ENCODE measurements at places on chromosomes 2 and 18. TPM values are rescaled to one million over a fixed set of nuclear protein-coding genes. Genes with fewer than 3 reads are reported as not detected.

Gene PSMA8
- total RNA-seq = not detected

Gene DPP4
- 2.8 TPM for total RNA-seq

Gene VAMP5
- total RNA-seq = 0.59 TPM

- no peaks in the 10 kb centered on the region for H3K27me3 ChIP-seq
- no peak overlapping the region for H3K4me3 ChIP-seq
- no peaks in the 10 kb centered on the region for H3K4me1 ChIP-seq
- no peak overlapping the region for H3K27ac ChIP-seq
Measured at GRCh38 chr2:12350821-12351220, 365.9 kb upstream of the TRIB2 start.

DNA sequence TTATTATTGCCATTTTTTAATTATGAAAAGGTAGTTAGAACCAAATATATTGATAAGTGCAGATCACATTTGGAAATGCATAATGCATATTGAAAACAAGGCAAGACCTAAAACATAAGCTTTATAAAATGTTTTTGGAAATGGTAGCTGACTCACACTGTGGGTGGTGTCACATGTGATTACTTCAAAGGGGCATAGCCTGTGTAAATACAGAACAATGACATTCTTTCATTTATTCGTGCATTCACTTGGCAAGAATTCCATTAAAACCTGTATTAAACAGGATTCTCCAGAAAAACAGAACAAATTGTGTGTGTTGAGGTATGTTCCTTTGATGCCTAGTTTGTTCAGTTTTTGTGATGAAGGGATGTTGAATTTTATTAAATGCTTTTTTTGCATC is 427.3 kb upstream of the ST6GAL2 start:
- H3K36me3 ChIP-seq = peaks cover 2% of the 10 kb centered on the region
- no peak for DNase-seq
- H3K27me3 ChIP-seq = no peaks in the 10 kb centered on the region

DNA sequence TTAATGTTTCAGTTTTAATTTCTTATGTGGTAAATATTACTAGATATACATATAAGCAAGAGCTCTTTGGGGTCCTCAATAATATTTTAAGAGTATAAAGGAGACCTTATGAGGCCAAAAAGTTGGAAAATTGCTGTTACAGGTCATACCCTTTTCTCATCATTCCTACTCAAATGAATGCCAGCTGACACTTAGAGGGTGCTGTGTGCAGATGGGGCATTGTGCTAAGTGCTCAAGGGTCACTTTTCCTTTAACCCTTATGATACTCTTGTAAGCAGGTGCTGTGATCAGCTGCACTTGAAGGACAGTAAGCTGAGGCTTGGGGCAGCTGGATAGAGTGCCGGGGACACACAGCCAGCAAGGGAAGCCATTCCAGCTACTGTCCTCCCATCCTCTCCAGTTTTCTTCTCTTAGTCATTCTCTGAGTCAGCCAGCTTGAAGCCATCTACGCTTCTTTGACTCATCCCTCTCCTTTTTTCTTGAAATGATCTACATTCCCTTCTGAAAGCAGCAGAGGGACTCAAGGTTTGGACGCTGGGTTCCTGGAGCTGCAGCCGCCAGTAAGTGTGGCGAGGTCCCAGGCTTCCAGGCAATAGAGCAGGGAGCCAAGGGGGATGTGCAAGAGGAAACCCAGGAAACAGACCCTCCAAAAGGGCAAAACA is 42.0 kb upstream of the CREB1 start:
- no peaks in the 10 kb centered on the region for H3K27me3 ChIP-seq
- no peak for DNase-seq
- no peak overlapping the region for H3K27ac ChIP-seq

DNA sequence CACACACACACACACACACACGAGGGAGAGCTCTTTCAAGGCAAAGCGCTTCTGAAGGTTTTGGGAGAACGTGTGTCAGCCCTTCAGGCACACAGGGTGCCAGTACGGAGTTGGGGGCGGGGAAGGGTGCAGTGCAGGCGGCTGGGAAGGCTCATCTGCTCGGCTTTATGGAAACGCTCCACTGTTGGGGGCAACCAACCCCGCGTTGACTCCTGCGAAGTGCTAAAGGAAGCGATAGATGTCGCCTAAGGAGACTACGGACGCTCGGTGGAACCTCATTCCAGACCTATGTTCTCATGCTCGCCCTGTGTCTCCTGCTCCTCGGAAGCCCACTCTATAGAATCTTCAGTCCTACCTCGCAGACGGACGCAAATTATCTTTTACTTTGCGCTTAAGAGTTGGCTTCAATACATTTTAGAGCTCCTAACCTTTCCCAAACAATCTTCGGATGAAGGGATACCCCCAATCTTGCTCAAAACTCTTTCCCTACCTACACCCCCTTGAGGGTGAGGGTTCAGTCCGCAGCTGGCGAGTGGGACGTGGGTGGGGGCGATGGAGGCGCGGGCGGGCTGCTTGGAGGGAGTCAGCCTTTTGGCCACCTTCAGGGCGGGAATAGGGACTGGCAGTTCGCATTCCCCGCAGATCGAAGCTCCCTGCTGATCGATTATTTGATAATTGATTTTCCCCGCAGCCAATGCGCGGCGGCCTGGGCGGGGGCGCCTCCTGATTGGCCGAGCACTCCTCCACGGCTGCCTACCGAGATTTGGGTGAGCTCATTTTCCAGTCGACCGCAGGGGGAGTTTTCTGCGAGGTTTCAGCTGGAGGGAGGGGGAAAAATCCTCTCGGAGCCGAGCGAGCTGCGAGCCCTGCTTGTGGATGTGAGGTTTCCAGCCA is 1.9 kb upstream of the MEIS1 start:
- no peaks in the 10 kb centered on the region for H3K36me3 ChIP-seq
- peaks cover 75% of the 10 kb centered on the region for H3K27me3 ChIP-seq
- H3K27ac ChIP-seq = no peak overlapping the region
- DNase-seq = peak; percentile 93
- no peaks in the 10 kb centered on the region for H3K4me1 ChIP-seq

GRCh38 chr2:230872151-230872967 is 7.6 kb downstream of the ITM2C start:
- H3K27ac ChIP-seq = no peak overlapping the region
- H3K36me3 ChIP-seq = peaks cover 42% of the 10 kb centered on the region
- H3K4me1 ChIP-seq = peaks cover 6% of the 10 kb centered on the region
- no peak for DNase-seq

GRCh38 chr2:204827701-204828590 is 282.7 kb downstream of the PARD3B start:
- H3K4me3 ChIP-seq = no peak overlapping the region
- no peaks in the 10 kb centered on the region for H3K36me3 ChIP-seq
- H3K27me3 ChIP-seq = no peaks in the 10 kb centered on the region

DNA sequence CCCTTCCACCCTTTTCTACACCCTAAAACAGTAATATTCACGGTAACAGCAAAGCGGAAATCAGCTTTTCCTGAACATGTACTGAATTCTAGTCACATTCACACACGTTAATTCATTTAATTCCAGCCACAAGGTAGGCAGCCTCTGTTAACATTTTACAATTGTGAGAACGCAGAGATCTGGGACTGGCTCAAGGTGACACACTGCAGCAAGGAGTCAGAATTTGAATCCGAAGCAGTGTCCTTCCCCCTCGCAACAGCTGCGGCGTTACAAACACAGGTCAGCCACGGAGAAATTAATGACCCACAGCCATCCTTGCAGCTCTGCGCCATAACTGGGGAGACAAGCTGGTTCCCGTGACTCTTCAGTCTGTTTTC is 818 bp upstream of the SLC20A1 start:
- DNase-seq = no peak
- H3K4me3 ChIP-seq = peak overlapping the region; percentile 77

All from H9 (cell line).